ENCODE measurements at places on chromosomes 6 and 20.

DNA sequence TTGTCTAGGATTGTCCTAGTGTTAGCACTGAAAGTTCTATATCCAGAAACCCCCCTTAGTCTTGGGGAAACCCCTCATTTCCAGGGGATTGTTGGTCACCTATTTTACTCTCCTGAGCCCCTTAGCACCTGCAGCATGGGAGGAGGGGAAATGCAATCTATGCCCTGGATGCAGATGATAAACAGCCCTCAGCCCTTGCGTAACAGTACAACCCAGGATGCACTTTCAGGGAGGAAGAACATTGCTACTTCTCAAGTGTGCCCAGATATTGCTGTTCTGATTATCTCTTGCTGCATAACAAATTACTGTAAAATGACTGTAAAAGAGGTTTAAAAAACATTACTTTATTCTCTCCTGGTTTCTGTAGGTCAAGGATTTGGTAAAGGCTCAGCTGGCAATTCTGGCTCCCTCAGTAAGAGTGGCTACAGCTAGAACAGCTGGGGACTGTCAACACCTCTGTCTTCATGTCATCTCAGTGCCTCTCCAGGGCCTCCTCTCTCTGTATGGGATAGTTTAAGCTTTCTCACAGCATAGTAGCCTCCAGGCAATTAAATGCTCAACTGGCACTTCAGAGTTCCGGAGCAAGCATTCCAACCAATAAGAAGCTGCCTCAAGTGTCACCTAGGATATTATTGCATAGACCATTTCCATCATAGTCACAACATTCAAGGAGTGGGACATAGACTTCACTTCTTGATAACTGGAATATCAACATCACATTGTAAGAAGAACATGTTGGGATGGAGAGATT, 117.8 kb upstream of the FOXO3 start:
- no peak for DNase-seq

DNA sequence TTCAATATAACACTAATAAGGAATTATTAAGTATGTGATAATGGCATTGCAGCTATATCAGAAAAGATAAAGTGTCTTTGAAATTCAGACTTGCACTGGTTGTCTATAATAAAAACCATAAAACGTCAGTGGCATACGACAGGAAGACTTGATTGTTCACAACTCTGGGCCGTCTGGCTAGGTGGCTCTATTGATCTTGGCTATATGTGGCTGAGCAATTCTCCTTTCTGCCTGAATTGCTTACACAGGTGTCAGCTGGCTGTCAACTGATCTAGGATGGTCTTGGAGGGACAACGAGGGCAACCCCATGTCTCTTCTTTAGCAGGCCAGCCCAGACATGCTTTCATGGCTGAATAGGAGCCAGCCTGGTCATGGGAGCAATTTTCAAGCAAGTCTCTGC, 359.1 kb downstream of the QKI start:
- DNase-seq: no peak

DNA sequence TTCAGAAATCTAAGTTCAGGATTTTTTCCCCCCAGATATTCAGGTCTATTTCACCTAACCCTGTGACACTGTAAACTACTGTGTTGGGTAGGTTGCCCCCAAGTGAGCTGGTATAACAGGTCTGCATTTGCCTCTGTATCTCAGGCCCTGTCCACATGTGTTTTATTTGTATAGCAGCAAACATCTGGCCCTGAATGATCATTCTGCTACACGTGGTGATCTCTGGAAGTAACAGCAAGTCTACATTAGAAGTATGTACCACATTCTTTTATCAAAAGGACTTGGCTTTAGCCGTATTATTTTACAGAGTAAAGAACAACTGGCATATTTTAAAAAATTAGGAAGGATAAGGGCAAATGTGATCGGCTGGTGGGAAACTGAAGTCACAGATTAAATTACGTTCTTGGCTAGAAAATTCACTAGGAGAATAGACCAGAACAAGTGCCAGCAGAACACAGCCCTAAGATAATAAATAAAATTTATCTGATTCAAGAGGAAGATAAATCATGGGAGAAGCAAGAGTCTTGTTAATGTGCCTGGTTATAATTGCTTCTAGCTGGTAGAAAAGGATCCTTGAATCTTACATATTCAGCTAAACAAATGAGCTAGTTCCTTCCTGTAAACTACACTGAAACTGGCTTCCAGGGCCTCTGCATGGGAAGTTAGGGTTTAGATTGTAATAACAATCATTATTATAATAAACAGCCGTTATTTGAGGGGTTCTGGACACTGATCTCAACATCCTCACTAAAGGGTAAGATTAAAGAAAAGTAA, 192.1 kb downstream of the SAMD5 start:
- DNase-seq: no peak

DNA sequence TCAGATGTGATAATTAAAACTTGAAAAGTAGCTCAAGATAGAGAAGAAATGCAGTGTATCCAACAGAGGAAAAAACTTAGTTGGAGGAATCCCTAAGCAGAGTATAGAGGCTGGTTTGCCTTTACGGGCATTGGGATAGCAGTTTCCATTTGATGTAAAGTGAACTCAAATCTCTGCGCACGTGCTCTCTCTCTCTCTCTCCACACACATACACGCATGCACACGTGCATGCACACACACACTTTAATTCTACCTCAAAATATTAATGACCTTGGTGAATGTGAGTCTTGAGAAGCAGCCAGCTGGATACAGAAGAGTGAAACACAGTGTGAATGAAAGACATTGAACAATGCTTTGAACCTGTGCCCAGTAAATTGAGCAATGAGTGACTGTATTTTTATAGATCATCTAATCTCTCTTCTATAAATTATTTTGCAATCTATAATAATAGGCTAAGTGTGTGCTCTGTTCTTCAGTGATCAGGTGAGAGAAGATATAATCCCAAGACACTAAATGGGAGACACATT, 247.7 kb upstream of the FAM83B start:
- DNase-seq: no peak

- DNase-seq: no peak
Measured at GRCh38 chr6:54010340-54011276, 100.6 kb upstream of the MLIP start.

DNA sequence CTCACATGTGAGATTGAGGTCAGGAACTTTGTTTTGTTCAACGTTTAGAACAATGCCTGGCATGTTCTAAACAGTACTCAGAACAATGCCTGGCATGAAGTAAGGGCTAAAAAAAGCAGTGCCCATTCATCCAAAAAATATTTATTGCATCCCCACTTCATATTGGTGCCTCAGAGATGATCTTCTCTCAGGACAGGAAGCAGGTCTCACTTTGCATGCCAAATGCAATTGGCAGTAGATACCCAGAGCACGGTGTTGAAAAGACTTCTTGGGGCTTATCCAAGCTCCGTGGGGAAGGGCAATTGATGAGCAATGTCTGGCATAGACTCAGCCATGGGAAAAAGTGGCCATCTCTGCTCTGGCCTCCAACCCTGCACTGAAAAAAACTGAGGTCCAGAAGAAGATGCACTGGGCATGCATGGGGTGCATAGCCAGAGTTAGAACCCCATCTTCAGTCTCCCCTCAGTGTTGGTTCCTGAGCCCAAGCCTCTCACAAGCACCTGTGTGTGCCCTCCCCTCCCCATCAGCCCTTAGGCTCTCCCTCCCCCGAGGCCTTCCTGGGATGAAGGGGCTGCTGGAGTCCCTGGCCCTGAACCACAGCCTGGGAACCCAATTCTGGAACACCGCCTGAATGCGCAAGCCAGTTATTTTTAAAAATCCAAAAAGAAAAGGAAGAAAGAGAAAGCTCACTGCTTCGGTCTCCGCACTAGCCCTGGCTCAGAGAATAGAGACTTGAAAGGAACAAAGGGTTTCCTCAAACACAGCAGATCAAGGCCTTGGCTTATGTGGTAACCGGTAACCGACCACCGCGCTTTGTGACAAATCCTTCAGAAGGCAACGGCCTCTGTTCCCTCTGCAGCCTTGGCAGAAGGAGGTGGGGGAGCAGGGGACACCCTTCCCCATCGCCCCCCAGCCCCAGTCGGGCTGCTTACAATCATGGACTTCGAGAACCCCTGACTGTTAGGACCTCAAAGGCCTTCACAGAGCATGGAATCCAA, 78.5 kb upstream of the SIRPA start:
- no peak for DNase-seq

DNA sequence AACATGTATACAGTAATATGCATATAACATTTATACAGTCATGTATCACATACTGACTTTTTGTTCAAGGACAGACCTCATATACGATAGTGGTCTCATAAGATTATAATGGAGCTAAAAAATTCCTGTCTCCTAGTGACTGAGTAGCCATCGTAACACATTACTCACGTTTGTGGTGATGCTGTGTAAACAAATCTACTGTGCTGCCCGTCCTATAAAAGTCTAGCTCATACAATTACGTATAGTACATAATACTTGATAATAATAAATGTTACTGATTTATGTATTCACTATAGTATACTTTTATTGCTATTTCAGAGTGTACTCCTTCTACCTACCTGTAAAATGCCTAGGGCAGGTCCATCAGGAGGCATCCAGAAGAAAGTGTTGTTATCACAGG, 17.4 kb downstream of the SERAC1 start:
- DNase-seq: no peak

Data from stimulated activated CD4-positive, alpha-beta T cell treated with anti-CD3 and anti-CD28 coated beads, Interleukin-12 subunit alpha, Interleukin-12 subunit beta, amount 100 ng/mL, for 48 hours (primary cell).